ENCODE measurements at places on chromosomes 5 and 9. TPM values are rescaled to one million over a fixed set of nuclear protein-coding genes. Genes with fewer than 3 reads are reported as not detected.

DNA sequence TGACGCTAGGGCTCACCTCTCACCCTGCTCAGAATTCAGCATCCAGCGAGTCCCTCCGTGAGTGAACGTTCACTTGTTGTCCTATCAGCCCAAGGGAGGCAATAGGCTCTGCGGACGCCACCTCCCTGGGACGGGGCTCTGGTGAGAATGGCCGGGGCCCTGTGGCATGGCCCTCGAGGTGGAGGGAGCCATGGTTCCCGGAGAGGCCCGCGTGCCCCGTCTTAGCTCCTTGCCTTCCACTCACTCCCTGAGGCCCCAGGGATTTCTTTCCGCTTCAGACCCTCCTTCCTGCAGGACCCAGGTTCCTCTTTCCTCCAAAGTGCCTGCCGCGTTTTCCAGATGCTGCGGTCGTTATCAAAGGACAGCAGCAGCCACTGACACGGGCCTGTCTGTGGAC lies 21.5 kb downstream of the EXOC3 start:
- DNase-seq = peak; percentile 8

- no peak for DNase-seq
Observed at GRCh38 chr5:16855898-16856297, 80.2 kb downstream of the MYO10 start.

DNA sequence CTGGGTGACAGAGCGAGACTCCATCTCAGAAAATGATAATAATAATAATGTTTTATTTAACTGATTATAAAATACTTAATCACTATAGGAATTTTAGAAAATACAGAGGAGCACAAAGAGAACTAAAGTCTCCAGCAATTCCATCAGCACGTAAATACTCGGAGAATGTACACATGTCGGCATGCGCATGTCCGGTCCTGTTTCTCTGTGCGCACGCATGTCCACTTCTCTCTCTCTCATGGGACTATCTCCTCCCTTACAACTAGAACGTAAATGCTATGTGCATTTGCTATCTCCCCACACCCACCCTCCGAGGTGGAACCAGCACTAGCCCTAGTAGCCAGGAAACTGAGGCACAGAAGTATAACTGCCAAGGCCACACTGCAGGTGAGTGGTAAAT lies 19.0 kb downstream of the CCNJL start:
- no peak for DNase-seq

DNA sequence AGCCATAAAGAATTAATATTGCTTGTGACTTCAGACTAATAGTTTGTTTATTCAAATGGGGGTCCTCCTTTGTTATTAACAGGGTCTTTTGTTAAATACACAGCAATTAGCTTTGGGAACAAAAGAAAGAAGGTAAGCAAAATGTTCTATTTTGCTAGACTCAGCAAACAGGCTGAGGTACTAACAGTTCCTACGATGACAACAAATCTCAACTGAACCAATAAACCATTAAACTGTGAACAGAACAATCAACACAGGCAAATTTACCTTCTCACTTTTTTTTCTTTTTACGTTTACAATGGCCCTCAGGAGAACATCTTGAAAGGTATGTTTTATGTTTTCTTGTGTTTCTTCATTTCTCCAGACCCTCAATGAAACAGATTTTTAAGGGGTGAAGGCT lies 207.2 kb downstream of the NFIB start:
- DNase-seq = no peak

GRCh38 chr5:35924122-35924949 lies 14.1 kb downstream of the CAPSL start:
- DNase-seq = no peak

DNA sequence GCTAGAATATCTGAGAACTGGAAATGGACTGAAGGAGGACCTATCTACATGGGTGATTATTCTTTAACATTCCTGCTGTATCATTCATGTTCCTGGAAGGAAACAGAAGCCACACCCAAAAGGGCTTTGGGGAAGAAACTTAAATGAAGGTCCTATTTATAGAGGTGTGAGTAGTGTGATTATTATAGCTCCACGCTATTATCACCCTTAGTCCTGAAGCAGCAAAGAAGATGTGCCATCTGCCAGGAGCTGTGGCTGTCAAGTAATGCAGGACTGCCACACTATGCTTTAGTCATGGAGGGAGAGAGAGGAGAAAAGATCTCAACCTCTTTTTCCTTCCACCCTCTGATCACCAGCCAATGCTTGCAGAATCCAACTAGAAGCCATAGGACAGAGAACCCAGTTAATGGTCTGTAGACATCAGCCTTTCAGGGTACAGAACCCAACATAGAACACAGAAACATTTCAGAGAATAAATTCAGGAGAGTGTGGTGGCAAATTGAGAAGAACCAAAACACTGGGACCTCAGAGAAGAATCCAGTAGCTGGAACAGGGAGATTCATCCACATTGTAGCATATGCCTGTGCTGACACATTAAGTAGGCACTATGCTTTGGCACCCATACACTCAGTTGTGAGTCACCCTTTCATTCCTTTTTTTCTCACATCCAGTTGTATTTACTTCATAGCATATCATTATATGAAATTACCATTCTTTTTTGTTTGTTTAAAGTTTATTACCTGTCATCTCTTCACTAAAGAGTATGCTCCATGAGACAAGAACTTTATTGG lies 21.0 kb upstream of the RNF180 start:
- DNase-seq = no peak

Gene PHF24
- not detected for total RNA-seq

Gene PCDHB5
- 1.1 TPM for total RNA-seq

GRCh38 chr5:36177154-36177553 lies 25.2 kb downstream of the SKP2 start:
- DNase-seq = no peak

DNA sequence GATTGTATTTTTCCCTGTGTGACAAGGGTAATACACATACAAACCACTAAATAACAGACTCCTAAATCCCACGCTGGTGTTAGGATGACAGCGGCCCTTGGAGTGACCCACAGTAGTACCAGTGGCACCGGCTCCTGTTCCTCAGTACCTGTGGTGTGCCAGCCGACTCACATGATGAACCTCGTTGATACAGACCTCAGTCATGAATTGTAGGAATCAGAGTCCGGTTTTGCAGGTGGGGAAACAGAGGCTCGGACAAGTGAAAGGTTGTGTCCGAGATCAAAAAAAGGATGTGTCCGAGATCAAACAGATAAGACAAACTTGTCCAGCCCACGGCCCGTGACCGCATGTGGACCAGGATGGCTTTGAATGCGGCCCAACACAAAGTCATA lies 78.0 kb downstream of the AMBP start:
- DNase-seq = no peak
